NCI-H1694 (cell line): ENCODE measurements at places on chromosomes 1 and 21.

DNA sequence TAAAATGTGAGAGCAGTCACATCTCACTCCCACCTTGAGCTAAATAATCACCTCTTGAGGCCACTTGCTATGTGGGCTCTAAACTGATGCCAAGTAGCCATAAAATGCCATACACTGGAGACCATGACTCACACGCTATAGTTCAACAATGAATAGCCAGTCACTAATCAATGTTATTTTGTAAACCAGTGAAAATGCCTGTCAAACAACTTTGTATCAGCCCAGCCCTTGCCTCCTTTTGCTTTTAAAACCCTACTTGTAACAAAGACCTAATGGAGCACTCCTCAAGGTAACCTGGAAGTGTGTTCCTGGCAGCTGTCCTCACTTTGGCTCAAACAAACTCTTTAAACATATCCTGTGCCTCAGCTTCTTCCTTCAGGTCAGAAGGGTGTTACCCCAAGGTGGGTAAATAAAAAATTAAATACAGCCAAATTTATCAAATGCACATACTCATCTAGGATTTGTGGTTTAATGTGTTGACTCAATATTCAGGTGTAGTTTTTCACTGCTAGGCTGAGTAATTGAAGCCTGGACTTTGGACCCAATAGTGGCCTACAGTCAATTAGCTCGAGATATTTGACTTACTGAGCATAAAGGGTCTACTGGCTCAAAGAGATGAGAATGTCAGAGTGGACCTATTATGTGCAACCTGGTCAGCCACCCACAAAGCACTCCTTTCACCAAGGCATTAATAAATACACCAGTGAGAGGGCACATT is 154.3 kb downstream of the COQ8A start:
- DNase-seq = no peak

DNA sequence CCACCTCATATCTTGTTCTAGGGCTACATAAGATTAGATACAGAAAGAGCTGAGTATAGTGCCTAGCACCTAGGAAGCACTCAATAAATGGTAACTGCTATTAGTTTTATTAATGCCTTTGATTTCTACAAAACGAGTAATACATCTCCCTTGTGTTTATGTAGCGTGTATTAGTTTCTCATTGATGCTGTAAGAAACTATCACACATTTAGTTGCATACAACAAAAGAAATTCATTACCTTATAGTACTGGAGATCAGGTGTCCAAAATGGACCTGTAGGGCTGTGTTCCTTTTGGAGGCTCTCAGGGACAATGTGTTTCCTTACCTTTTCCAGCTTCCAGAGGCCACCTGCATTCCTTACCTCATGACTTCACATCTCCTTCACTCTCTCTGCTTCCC is 961 bp upstream of the ERO1B start:
- DNase-seq = no peak

- no peak for DNase-seq
Observed at GRCh38 chr1:212294983-212295382, 9.8 kb downstream of the PPP2R5A start.

DNA sequence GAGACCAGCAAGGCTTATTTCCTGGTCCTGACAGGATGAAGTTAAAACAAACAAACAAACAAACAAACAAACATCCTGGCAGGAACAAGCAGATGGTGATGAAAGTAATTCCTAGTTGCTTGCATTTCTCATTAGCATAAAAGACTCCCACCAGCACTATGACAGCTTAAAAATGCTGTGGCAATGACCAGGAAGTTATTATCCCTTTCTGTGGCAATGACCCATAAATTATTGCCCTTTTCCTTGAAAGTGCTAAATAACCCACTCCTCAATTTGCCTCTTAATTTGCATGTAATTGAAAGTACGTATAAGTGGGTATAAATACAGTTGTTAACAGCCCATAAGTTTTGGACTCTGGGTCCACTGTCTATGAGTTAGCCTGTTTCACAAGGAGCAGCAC is 727.6 kb upstream of the NEGR1 start:
- DNase-seq = no peak

- DNase-seq = no peak
Observed at GRCh38 chr1:97209381-97209957, 487.9 kb downstream of the PTBP2 start.

DNA sequence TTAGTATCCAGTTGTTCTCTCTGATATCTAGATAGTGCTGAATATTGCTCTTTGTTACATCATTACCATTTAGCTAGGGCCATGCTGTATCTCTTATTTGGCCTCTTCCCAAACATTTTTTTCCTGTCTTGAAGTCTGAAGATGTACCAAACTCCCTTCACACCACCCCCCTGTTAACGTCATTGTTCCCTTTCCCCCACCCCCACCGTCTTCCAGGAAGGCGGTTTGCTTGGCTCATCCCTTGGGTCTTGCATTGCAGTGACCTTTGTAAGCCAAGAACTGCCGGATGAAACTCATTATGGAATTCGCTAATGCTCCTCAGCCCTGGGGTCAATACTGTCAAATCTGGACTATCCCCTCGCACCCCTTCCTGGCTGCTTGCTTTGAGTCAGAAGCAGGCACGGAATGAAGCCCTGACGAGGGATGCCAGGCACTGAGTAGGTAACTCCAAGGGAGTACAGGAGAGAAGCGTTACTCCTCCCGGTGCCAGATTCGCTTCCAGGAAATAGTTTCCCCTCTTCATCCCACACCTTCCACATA is 283.1 kb downstream of the TM2D1 start:
- no peak for DNase-seq

- DNase-seq = no peak
Observed at GRCh38 chr21:39854572-39854971, 12.7 kb upstream of the PCP4 start.

GRCh38 chr1:202615501-202616354 is 94.5 kb downstream of the SYT2 start:
- DNase-seq = no peak

DNA sequence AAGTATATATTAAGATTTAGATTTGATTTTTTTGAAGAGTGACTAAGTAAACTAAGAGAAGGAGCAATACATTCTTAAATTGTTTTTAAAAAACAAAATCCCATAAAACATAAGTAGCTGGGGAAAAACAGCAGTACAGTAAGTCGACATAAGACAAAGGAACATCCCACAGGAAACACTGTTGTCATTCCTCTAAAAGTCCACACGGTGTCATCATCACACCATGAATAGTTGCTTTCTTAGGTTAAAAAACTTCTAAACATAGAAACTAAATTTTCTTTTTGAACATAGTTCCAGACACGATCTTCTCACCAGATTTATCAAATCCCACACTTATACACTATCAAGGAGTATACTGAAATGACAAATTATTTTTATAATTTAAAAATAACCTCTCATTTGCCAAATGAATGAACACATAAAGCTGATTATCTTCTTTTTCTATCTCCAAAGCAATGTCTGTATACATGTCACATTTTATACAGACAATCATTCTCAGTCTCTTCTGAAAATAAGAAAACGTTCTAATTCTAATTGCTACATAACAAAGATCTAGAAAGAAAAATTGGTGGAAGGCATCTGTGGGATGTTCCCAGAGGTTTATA is 15.8 kb downstream of the ODF2L start:
- peak; percentile 47 for DNase-seq

GRCh38 chr1:233614743-233615521 is 1.0 kb downstream of the KCNK1 start:
- DNase-seq = no peak

- peak; percentile 45 for DNase-seq
Observed at GRCh38 chr1:31666263-31666963, 21.7 kb upstream of the PEF1 start.

GRCh38 chr1:114718661-114719423 is 2.3 kb upstream of the NRAS start:
- no peak for DNase-seq

DNA sequence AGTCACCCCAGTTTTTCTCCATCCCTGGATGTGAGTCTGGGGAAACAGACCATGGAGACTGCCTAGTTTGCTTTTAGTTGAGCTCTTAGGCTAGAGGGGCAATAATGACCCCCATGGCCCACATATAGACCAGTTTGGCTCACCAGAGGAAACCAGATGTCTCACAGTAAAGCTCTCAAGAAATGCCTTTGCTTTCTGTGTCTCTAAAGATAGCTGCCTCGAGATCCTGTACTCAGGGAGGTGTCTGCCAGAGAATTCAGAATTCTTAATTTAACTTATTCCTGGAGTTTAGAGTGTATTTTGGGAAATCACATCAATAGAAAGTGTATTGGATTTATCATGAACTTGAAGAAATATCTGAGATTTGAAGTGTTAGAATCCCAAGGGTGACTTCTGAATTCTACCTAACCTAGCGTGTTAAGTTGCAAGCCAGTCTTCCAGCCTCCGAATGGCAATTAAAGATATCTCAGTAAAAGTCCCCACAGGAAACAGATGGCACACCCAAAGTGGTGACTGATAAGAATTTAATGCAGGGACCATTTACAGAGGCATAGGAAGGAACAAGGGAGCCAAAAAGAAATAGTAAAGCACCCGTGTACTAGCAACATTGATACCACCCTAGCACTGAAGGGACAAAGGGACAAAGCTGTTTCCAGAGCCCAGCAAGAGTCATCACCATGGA is 37.1 kb downstream of the STYXL2 start:
- DNase-seq = no peak

GRCh38 chr1:30106125-30106524 is 617.3 kb downstream of the MATN1 start:
- DNase-seq = no peak

DNA sequence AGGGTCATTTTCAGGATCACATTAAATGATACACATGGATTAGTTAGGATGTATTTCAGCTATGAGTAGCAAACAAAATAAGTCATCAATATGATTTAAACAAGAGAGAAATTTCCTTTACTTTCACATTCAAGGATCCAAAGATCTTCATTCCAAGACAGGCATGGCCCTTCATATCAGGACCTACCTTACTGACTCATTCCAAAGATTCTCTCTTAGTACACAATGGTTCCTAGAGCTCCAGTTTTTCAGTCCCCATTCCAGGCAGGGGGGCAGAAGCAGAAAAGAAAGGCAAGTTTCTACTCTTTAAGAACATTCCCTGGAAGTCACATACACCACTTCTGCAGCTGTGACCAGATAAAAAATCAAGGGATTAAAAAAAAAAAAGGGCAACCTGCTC is 23.7 kb downstream of the RGS2 start:
- DNase-seq = no peak

GRCh38 chr21:41879190-41879998 is at the start of gene PRDM15:
Gene PRDM15, minus strand, starts transcription at chr21:41879344. Its CDS starts 18,981 bp downstream, at chr21:41860363.
- peak; percentile 56 for DNase-seq

DNA sequence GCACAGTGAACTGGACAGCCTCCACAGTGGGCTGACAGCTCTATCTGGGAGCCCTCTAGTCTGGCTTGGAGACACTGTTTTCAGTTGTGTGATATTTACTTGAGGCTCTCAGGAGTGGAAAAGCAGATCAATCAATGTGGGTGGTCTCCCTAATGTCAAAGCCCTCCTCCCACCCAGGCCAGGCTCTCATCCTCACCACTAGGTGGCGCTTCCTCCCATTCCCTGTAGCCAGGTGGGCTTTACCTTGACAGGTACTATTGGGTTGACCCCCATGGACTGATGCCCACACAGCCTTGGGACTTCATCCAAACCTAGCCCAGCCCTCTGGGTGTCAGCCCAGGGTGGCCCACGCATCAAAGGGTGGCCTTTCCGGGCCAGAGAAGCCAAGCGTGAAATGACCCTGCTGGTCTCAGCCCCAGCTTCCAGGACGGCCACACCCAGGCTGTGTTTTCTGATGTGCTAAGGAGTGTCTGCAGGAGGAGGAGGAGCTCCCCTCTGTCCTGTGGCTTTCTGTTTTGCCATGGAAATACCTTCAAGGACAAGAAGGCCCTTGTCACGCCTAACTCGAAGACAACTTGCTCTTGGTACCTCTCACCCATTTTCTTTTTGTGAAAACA is 54.0 kb downstream of the CLIC6 start:
- no peak for DNase-seq

- no peak for DNase-seq
Observed at GRCh38 chr1:36126797-36127500, 1.9 kb upstream of the COL8A2 start.

DNA sequence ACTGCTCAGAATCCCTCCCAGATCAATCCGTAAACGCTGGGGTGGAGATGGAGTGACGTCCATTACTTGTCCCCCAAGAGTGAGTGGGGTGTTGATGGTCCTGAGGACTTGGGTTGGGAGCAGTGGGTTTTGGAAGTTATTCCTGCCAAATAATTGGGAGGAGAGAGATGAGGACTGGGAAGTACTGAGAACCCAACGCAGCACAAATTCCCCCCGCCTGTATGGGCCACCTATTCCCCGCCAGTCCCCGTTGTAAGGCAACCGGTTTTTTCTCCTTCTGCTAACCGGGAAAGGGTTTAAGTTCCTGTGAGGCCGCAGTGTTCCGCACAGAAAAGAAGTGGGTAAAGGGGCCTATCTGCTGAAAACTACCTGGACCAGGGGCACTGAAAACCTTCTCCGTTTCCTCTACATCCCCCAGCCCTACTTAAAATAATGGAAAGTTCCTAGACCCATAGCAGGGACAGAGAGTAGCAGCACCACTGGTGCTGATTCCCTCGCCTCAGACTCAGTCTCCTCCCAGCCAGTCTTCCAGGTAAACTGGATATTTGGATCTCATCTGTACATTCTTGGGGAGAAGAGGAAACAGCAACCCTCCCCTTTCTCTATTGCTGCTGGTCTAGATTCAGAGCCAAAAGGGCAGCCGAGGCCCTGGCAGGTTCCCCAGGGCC is 738 bp downstream of the LURAP1 start:
- DNase-seq = no peak

GRCh38 chr1:84162295-84162694 is 18.2 kb downstream of the PRKACB start:
- DNase-seq = no peak

GRCh38 chr1:243244432-243244841 is 10.6 kb downstream of the CEP170 start:
- DNase-seq = no peak

DNA sequence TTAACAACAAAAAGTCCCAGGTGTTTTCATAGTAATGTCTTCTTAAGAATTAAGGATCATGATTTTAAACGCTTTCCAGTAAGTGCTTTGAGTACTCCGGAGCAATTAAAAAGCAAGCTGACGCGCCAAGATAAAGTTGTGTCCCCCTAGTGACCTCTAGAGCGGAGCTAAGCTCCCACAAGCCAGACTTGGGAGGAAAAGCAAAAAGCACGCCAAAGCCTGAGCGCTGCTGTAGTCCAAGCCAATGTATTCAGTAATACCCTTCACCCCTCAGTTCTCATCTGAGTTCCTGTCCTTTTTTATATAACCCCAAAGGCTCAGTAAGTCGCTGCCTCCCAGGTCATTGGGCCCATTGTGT is 3.5 kb upstream of the SLC44A5 start:
- peak; percentile 77 for DNase-seq
